AG09309 (cell line): ENCODE measurements at places on chromosomes 4 and X.

DNA sequence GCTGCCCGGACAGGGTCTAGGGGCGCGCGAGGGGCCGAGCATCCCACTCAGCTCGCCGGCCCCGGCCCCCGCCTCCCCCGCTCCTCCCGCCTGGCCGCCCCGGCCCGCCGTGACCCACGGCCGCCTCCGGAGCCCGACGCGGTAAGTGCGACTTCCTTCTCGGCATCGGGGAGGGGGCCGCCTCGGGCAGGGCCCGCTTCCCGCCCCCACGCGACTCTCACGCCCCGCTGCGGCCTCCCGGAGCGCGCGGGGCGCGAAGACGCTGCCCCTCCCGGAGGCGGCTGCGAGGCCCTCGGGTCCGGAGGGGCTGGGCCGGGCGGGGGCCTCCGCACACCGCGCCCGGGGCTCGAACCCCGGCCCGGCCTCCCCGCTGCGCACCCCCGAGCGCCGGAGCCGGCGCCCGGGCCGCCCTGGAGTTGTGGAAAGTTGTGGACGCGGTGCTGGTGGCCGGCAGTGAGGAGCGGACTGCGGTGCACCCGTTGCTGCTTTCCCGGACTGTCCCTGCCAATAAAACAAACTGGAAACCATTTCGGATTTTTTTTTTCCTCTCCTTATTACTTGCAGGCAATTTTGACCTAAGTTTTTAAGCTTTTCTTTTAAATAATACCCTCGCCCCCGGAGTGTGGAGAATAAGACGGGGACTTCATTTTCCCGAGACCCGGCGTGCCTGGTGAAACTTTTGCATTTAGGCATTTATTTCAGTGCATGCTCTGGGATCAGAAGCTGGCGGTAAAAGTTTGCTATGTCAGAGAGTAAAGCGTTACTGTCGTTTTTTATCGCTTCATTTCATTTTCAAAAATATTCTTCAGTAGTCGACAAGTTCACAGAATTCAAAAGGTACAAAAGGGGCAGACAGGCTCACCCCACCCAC is 13.0 kb upstream of the TMEM156 start:
- DNase-seq, result no peak

GRCh38 chr4:26084414-26084813 is 170.4 kb downstream of the SMIM20 start:
- no peak for DNase-seq

DNA sequence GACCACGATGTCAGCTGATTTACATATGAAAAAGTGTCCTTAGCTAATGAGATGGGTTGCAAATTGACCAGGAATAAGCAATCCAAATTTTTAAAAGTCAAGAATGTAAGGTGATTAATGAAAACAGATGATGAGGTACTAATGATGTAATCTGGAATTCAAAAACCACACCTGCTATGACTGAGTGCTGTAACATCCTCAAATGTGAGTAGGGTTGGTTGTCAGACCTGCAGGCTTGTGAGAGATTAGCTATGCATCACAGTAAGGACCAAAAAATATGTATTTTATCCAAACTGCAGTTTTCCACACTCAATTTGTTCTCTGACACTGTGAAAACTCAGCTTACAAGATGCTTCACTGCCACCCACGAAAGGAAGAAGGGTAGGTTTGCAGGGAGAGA is 242.5 kb downstream of the OPHN1 start:
- no peak for DNase-seq

DNA sequence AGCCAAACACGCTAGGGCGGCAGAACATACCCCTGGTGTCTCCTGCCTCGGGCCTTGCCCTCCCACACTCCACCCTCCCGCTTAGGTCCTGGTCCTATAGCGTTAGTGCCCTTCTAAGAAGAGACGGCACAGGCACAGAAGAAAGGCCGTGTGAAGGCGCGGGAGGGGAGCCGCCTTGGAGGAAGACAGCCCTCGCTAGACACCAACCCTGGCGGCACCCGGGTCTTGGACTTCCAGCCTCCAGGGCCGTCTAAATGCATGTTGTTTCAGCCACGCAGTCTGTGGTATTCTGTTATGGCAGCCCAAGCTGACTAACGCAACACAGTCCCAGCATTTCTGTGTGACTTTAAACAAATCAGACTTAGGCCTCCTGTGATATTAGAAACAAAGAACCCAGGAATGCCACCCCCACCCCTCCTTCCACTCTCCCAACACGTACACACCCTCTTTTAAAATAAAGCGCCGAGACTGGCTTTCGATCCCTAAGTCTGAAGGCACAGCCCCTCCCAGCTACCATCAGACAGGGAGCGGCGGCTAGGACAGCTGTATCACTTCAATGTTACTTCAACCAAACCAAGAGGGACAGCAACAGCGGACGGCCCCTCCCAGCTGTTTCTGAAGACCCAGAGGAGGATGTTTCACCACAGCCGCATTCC is 128.0 kb downstream of the AFAP1 start:
- no peak for DNase-seq

DNA sequence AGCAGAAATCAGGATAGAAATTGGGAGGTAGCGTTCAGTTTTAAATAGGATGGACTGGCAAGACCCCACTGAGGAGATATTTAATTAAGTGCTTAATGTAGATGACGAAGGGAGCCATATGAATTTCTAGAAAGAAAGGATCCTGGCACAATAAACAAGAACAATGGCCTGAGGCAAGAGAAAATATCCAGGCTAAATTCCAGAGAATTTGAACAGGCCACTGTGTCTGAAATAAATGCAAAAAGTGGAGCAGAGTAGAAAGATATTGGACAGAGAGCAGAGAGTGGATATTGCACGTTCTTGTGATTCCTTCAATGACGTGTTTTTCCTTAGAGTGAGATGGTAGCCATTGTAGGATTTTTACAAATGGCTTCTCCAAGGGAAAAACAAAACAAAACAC is 1504.8 kb downstream of the C4orf33 start:
- no peak for DNase-seq

DNA sequence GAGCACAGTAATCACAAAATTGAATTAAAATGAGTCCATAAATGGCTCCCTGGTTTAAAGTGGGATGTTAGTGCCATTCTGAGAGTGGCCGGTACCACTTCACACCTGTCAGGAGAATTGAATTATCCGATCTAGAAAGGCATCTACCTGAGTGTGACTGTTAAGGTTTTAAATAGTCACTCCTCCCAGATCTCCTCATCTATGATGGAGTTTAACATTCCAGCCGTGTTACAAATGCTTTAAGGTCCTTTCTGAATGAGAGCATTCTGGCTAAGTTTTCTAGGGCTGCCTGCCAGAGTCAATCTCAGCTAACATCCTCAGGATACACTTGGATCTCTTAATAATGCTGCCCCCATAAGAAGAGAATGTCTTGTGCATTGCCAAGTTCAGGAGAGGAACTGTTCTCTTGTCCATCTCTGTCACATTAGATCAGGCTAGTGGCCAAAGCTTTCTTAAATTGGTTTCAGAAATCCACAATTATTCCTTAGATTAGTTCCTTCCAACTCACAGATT is 231.1 kb downstream of the SLC39A8 start:
- no peak for DNase-seq

- DNase-seq, result no peak
Observed at GRCh38 chrX:152884171-152884570, 13.7 kb upstream of the ZNF185 start.

DNA sequence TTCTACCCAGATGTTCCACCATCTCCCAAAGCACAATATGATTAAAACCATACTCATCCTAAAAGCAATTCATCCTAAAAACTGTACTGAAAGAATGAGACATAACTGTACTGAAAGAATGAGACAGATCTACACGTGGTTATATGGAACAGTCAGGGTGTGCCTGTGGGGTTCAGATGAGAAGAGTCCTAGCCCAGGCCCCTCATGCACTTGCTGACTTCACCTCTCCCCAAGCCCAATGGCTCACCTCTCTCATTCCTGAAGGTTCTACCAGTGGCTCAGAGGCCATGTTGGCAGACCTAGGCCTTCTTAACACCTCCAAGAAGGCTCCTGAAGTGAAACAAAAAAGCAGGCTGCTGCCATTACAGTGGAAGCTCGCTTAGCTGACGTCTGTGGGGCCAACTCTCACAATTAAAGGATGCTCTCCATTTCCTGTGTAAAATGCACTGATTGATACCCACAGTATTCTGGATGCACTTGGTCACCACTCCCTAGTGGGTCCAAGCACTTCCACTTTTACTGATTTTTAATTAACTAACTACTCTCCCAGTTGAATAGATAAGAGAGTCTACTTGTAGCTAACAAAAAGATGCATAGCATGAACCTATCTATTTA is 3.8 kb downstream of the PLAC1 start:
- DNase-seq, result no peak

GRCh38 chr4:81698538-81699296 is 227.0 kb upstream of the RASGEF1B start:
- DNase-seq, result no peak

DNA sequence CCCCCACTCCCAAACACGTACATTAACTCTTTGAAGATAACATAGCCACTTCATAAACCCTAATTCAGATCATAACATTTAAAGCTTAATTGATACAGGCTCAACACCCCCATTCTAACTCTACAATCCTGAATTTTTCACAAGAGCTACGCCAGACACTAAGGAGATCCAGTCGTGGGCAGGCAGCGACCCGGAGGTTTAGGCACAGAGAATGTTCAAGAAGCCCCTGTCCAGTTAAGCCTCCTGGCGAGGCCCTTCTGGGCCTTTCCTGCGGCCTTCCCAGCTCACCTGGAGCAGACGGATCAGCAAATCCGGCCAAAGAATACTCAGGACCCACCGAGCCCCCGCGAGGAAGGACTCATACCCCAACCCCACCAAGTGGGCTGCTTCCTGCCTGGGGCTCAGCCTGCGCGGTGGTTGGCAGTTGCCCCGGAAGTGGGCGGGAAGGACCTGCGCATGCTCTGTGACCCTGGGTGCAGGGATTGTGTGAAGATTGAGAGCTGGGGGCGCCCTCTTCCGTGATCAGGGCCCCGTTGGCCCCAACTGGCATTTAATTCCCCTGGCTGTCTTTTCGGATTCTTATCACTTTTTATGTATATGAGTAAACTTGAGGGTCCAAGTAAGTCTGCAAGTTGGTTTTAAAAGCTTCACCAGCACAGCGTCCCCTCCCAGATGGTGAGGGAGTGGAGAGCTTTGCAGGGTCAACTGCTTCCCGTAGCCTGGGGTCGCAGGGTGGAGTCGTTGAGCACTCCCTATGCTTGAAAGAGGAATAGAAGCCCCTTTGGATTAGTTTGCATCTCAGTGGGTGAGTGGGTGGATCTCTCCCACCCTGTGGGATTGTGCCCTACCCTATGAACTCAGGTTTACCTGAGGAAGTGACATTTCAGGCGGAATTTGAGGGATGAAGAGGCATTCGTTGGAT is at the start of gene TRIM61:
TSS of gene TRIM61 (minus strand) at position 415 of the 922 bp plus-strand sequence. CDS start 7,655 bp downstream, outside the sequence.
- no peak for DNase-seq

GRCh38 chr4:6974138-6974848 is 64.7 kb downstream of the TBC1D14 start:
- DNase-seq, result peak; percentile 64

DNA sequence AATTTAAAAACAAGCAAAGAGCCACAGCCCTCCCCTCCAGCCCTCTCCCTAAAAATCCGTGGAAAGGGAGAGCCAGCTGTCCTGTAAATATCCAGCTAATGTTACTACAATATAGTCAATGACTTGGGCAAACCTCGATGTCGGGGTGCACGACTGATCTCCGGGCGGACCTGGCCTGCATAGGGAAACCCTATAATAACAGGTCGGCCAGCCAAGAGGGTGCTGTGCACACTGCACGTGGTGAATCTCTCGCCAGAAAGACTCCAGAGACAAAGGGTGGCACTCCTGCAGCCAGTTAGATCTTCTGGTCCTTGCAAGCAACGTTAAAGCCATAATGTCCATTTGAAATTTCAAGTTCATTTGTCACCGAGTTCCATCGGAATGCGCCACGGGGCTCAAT is 1092.8 kb downstream of the ADGRL3 start:
- DNase-seq, result no peak

- DNase-seq, result no peak
Observed at GRCh38 chrX:19075754-19076153, 46.5 kb downstream of the ADGRG2 start.

- no peak for DNase-seq
Observed at GRCh38 chrX:45760187-45760742, 559.6 kb upstream of the DIPK2B start.

- no peak for DNase-seq
Observed at GRCh38 chrX:1582686-1583437, 8.5 kb upstream of the AKAP17A start.

DNA sequence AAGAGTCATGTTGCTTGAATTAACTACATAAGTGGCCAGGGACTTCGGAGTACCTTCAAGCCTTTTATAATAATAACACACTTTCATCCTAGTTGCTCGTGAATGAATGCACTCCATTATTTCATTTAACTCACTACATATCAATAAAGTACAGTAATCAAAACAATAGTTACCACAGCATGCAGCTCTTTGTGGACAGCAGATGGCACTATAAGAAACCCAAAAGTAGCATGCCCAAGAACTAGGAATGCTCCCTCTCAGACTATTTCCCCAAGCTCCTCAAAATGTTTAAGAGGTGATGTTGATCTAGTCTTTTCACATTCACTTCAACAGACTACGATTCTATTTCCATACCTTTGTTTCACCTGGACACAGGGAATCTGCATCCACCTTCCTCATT is 500.8 kb upstream of the DIAPH2 start:
- no peak for DNase-seq
